ENCODE measurements at places on chromosomes 16 and 17.
A peak's percentile ranks its signal among the peaks of the same experiment; 100 is the strongest.

DNA sequence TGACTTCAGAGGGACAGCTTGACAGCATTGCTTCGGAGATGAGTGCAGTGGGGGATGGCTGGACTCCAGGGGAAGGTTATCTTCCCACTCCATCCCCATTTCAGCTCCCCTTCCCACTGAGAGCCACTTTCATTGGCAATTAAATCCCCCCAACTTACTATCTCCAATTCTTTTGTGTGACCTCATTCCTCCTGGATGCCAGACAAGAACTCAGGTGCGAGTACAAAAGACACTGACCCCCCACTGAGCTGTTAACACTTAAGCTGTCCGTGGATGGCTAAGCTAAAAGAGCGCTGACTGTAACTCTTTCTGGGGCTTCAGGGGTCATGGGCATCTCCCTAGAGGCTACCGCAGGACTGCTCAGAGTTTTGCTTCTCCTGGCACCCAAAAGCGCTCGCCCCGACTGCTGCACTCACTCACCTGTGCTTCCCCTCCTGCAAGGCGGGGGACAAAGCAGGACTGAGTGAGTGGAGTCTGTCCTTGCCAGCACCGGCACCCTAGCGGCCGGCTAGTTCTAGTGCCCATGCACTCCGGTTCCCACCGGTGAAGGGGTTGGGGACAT, 44.8 kb upstream of the FBXO47 start:
- no peak for DNase-seq

- DNase-seq: no peak
These were observed 181.1 kb downstream of the SEC14L1 start for GRCh38 chr17:77321649-77322513.

DNA sequence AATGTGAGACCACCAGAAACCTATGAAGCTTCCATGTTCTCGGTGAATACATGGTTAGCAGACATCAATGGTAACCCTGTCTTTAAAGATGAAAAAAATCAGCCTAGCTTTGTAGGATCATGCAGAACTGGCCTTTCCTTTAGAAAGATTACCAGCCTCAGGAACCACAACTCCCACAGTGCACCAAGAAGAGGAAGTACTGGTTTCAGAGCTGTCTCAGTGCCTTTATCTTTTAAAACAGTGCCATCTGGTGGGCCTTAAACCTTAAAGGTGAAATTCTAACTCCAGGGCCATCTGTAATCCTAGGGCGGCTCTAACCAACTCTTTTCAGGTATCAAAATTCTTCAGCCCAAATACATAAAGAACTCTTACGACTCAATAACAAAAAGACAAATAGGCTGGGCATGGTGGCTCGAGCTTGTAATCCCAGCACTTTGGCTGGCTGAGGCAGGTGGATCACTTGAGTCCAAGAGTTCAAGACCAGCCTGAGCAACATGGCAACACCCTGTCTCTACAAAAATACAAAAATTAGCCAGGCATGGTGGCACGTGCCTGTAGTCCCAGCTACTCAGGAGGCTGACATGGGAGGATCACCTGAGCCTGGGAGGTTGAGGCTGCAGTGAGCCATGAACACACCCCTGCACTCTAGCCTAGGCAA, 5.4 kb downstream of the ATPAF2 start:
- peak; percentile 65 for DNase-seq

DNA sequence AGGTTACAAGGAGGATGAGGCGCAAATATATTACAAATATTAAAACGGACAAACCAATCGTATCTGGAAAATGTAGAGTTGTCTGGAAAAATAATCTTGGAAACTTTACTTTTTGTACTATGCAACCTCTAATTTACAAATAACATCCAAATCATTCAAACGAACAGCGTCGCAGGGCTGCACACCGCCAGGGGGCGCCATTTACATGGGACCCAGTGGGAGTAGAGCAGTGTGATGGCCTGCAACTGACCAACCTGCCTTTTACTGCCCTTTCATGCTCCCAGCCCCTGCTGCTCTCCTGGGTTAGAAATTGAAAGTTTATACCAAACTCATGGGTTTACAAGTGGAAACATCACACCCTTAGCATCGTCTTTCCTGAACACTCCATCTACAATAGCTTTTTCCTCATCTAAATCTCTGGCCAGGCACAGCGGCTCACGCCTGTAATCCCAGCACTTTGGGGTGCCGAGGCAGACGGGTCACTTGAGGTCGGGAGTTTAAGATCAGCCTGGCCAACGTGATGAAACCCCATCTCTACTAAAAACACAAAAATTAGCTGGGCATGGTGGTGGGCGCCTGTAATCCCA, 10.0 kb downstream of the PITPNC1 start:
- peak; percentile 66 for DNase-seq

DNA sequence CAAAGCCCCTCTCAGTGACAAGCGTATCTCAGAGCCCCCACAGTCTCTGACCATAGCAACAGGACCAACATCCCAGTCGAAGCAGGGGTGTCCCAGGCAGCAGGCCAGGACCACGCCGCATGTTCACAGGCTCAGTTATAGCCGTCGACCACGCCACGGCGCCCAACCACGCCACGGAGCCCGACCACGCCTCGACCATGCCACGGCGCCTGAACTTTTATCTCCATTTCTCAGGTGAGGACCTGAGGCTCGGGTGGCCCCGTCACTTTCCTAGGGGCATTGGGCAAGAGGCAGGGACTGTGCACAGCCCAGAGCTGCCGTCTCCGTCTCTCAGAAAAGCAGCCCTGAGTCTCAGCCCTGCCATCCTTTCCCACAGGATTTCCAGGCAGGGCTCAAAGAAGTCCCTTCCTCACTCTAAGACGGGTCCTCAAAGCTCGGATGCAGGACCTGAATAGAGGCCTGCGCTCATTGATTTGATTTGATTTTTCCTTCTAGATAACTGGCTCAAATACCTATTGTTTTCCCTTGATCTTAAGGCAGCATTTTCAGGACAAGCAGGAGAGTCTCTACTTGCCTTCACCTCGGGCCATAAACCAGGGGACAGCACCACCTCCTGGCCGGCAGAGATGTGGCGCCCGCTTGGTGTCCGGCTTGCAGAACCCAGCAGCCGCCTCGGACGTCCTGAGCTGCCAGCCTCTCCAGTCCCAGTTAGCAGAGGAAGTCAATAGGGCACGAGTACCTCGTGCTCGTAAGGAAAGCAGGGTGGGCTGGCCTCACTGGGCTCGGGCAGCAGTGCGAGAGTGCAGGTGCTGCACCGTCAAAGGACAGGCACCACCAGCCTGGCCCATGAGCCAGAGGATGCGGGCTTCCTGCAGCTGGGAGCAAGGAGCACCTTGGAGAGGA, 38.8 kb downstream of the C16orf95 start:
- peak; percentile 82 for DNase-seq

- no peak for DNase-seq
These were observed 7.2 kb upstream of the G6PC1 start for GRCh38 chr17:42893359-42893758.

- no peak for DNase-seq
These were observed 81.1 kb downstream of the FTO start for GRCh38 chr16:53785044-53785443.

DNA sequence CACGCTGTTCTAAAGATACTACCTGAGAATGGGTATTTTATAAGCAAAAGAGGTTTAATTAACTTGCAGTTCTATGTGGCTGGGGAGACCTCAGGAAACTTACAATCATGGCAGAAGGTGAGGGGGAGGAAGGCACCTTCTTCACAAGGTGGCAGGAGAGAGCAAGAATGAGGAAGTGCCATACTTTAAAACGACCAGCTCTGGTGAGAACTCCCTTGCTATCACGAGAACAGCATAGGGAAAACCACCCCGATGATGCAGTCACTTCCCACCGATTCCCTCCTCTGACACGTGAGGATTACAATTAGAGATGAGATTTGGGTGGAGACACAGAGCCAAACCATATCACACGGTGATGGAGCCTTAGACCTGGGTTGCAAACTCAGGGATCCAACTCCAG, 317.5 kb upstream of the EEF2KMT start:
- DNase-seq: no peak

DNA sequence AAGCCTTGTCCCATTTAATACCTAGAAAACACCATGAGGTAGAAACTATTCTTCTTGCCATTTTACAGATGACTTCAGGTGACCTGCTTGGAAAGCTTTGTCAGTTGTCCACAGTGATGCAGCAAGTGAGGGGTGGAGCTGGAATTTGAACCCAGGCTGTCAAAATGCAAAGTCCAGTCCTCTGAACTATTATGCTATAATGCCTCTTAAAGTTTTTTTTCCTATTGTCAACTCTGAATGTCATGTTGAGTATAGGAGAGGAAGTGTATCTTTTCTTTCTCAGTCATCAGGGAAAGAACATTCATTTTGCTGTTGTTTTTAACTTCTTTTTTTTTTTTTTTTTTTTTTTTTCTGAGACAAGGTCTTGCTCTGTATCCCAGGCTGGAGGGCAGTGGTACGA, 525.6 kb downstream of the XYLT1 start:
- no peak for DNase-seq

- no peak for DNase-seq
These were observed 249.1 kb downstream of the C16orf95 start for GRCh38 chr16:87067836-87068761.
